ENCODE measurements at places on chromosomes 11 and 22.

GRCh38 chr22:20576445-20576816 lies 69.0 kb downstream of the MED15 start:
- no peak for DNase-seq

DNA sequence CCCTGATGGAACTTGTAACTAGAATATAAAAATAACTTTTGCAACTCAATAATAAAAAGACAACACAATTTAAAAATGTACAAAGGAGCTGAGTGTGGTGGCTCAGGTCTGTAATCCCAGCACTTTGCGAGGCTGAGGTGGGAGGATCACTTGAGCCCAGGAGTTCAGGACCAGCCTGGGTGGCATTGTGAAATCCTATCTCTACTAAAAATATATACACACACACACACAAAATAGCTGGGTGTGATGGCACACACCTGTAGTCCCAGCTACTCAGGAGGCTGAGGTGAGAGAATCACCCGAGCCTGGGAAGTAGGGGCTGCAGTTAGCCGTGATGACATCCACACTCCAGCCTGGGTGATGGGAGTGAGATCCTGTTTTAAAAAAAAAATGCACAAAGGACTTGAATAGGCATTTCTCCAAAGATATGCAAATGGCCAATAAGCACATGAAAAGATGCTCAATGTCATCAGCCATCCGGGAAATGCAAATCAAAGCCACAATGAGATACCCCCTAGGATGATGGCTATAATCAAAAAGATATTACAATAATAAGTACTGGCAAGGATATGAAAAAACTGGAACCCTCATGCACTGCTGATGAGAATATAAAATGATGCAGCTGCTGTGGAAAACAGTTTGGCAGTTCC lies 59.8 kb upstream of the SEPTIN5 start:
- DNase-seq: no peak

DNA sequence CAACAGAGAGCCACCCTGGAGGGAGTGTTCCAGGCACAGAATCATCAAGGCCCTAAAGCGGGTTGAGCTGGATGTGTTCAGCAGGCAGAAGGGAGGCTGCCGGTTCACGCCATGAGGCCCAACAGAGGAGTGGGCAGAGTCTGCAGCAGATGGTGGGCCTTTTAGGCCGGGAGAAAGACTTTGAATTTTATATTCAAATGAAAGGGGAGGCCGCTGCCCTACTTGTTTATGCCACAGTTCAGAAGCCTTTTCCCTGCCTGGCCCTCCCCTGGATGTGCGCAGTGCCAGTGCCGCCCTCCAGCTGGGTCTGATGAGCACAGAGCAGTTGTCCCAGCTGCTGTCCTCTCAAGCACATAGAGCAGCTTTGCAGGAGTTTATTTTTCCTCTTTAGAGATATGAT lies 46.9 kb upstream of the TTC12 start:
- DNase-seq: no peak

DNA sequence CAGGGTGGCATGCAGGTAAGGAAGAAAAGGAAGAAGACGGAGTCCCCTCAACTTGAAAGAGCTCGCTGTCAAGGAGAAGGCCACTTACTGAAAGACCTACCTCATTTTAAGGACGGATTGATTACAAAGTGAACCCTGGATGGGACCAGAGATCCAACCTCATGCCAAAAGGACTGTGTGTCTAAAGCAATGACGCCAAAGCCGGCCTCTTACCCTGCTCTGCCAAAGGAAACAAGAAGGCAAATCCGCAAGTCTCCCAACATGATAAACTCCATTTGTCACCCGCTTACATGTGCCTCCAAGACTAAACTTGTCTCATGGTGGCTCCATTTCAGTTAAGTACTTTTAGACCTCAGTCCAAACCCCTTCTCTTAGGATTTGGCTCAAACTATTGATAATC lies 148.7 kb upstream of the MTMR2 start:
- DNase-seq: no peak

DNA sequence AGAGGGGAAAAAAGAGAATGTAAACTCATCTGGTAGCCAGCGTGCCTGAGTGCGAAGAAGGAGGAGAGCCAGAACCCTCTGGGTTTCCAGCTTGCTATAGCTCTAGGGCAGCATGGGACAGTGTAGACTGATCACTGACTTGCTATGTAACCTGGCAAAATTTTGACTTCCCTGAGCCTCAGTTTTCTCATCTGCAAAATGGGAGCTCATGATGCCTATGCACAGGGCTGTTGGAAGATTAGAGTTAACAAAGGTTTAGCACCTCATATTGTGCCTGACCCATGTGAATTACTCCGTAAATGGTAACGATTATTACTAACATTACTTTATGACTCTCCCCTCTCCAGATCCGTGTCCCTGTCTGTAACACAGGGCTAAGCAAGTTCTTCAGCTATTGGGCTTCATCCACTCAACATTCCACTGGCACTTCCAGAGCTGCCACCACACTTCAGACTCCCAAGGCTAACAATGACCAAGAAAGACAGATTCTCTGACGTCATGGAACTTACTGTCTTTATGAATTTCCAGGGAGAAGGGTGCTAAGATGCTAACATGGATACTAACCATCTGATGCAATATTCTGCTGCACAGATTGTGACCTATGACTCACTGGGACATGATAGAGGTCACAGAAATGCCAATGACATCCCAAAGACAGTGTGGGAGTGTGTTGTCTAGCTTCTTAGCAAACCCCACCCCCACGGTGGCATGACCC lies 195.2 kb downstream of the TRIM29 start:
- no peak for DNase-seq

- peak; percentile 62 for DNase-seq
Observed at GRCh38 chr11:128624269-128625175, 37.2 kb upstream of the ETS1 start.

GRCh38 chr11:128398517-128399250 lies 188.7 kb downstream of the ETS1 start:
- DNase-seq: no peak

- DNase-seq: no peak
Observed at GRCh38 chr11:44889266-44889665, 61.4 kb downstream of the TP53I11 start.

- DNase-seq: no peak
Observed at GRCh38 chr11:10518891-10519290, 22.1 kb downstream of the RNF141 start.

Data from activated naive CD4-positive, alpha-beta T cell (primary cell).